ENCODE measurements at places on chromosomes 1 and 21.

DNA sequence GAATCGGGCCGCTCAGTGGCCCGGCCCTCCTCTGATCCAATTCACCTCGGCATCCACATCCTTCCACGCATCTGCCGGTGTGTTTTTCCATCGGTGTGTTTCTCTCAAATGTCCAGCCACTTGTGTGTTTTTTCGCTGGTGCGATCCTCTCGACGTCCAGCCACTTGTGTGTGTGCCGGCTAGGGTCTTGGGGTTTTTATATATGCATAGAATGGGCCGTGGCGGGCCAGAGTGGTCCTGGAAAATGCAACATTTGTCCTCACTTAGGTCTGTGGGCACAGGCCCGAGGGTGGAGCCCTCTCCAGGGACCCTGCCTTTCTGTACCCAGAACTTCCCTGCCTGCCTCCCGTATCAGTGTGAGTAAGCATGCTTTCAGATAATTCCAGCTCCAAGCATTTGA is 1106.4 kb downstream of the AMY1C start:
- no peak for DNase-seq

DNA sequence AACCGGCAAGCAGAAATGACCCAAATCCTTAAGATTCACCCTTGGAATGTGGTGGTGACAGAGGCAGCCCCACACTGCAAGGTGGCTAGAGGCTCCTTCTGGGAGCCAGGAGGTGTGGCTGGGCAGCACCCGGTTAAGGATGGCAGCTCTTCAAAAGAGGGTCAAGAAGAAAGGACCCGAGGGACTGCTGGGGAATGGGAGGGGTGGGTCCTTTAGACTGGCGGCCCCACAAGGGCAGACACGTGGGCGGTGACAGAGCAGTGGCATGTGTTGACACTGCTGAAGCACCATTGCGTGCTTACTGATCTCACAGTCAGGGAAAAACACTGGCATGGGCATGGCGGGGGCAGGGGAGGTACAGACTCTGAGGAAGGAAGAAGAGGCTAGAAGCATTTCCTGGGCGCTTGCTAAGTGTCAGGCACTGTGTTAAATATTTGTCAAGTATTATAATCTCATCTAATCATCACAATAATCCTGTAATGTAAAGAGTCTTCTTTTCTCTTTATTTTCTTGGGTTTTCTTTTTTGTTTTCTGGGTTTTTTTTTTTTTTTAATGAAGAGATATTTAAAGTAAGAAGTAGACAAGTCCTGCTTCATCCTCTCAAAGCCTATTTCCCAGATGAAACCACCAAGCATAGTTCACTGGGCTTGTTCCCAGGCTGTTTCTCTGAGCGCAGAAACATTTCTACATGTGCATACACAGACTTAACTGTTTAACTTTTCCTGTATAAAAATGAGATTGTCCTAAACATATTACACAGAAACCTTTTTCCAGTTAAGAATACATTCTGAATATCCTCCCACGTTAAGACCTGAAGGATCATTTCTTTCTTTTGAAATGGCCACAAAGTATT is 165.8 kb upstream of the EDN2 start:
- no peak for DNase-seq

GRCh38 chr1:225855503-225856300 is 26.5 kb downstream of the TMEM63A start:
- DNase-seq = no peak

- DNase-seq = no peak
These were observed 2.7 kb downstream of the RAB29 start for GRCh38 chr1:205772607-205773032.

DNA sequence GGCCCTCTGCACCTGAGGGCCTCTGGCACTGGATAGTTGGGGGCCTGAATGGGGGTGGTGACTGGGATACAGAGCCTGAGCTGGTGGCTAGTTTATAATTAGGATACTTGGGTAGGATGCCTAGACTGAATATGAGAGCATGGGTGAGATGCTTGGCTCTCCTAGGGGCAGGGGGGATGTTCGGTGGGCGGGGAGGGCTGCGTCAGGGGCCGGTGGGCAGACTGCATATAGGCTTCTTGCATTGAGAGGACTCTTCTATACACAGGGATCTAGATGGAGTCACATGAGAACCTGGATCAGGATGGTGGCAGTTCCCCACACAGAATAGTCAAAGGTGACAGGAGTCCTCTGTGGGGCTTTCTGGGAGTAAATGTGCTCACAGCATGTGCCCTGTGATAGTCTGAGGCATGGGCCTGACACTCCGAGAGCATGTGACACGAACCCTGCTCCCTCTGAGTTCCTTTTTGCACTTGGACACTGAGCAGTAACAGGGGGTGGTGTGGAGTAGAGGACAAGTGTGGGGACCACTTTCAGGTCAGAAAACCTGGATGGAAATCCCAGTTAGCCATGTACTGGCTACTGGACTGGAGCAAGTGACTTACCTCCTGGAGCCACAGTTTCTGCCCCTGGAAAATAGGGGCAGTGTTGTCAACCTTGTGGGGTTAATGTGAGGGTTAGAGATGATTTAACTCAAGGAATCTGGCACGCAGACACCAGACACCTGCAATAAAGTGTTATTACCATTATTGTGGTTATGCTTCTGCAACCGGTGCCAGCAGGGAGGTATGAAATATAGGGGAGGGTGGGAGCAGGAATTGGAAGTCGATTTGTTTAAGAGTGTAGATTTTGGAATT is 2.2 kb downstream of the MAP7D1 start:
- DNase-seq = no peak

DNA sequence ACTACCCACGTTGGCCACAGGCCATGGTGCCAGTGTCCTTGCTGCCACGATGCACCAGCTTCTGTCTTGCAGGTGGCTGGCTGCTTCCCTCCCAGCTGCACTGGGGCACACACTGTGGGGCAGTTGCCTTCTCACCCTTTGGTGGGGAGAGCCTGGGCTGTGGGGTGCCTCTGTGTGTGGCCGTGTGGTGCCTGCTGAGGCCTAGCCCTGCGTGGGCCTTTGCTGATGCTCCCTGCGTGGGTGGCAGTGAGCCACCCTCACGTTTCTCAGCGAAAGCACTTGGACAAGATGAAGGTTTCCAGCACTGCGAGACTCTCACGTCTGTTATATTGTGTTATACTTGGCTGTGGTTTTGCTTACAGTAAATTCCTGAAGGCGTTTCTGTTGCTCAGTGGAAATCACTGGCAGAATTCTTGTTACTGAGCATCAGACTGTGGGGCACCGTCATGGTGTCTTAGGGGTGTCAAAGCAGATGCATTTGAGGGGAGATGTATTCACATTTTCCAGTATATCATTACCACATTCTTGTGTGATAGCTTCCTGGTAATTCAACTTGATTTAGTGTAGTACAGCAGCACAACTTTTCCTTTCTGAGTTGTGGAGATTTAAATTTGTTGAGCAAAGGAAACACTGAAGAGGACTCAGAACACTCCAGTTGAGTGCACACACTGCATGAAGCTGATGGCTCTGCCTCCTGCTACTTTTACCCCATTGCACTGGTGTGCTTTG is 124.7 kb downstream of the PCBP3 start:
- no peak for DNase-seq

DNA sequence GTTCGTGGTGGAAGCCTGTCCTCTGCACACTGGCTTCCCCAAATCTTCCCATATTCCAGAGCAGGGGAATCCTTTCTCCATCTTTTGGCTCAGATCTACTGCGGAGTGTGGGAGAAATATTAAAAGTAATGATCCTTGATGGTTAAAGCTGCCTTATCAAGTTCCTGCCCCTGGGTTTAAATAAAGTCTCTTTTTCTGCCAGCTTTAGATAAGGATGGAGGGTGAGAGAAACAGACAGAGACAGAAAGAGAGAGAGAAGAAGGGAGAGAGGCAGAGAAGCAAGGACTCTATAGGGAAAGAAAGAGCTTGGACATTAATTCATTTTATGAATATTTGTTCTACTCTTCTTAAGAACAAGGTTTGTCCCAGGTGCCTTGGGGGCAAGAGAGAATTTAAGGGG is 98.0 kb downstream of the KCNJ15 start:
- DNase-seq = no peak

- DNase-seq = no peak
These were observed 330.3 kb upstream of the SNX7 start for GRCh38 chr1:98331243-98331642.

GRCh38 chr1:997993-998744 is 1.7 kb downstream of the HES4 start:
- DNase-seq = peak; percentile 45

GRCh38 chr1:247656221-247656875 is 23.2 kb downstream of the OR13G1 start:
- no peak for DNase-seq

Data from iPS-NIHi11 (cell line).